ENCODE measurements at places on chromosomes 6 and 20.

DNA sequence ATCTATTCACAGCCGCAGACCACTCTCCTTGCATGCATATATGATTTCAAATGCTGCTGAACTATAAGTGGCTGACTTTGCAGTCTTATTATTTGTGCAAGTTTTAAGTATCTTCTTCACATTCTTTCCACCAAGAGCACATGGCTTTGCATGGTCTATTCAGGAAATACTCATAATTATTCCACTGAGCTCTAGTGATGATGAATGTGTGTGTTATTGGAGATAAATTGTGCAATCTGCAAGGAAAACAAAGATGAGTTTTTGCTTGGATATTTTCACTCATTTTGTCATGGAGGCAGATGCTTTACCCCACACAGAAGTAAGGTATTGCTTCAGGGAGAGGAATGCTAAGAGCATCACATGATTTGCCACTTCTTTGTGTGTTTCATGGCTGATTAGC is 764.6 kb downstream of the TBC1D32 start:
- no peak for DNase-seq

- no peak for DNase-seq
Measured at GRCh38 chr20:54345301-54345724, 130.1 kb upstream of the DOK5 start.

DNA sequence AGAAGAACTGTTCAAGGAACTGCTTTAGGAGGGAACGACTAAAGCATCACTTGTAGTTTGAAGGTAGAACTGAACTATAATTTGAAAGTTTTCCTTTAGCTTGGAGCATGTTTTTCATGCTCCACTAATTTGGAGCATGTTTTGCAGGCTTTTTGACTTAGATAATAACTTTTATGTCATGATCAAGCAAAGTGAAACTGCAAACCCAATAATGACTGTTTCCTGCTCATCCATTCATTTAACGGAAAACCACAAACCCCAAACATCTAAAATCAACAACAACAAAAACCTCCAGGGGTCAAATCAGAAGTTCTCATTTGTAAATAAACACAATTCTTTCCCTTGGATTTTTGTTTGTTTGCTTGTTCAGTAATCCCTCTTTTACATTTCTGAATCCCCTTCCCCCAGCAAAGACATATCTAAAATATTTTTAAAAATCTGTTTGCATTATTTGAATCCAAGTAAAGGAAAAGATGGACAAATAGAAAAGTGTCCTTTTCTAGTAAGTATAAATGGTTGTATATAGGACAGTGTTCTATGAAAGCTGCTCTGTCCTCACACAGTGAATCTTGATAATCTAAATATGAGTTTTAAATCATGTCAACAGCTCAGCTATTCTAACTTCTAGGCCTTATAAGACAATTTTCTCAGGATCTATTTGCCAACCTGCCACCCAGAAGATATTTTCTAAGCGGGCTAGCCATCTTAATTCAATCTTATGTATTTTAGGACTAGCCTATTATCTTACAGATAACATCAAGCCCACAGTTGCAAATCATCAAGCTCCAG is 2.6 kb downstream of the SIM1 start:
- no peak for DNase-seq

- DNase-seq: no peak
Measured at GRCh38 chr6:13629459-13630116, 14.5 kb downstream of the NOL7 start.

DNA sequence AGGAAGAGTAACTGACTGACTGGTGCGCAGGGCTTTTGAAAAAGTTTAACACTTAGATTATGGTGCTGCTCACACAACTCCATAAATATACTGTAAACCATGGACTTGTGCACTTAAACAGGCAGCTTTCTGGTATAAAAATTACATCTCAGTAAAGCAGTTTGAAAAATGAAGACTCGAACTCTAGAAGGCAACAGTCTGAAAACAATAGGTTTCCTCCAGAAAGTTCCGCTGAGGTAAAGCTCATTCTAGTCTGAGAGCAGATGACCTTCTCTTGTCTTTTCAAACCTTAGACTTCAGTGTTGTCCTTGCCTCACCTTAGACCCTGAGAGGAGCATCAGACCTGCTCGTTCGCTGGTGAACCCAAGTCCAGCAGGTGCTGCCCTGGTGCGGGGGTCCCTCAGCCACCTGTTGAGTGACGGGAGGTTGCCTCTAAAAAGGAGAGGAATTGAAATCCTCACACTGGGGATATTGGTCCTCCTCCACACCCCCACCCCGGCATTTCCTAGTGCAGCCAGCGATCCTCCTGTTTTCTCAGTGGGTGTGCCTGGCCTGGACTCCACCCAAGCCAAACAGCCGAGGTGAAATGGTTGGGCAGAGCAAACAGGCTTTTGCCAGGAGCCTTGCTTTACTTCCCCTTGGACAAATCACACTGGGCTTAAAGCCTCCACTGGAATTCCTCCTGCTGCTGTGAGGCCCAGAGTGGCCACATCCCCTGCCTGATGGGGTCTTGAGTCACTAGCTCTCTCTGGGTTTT is 14.7 kb upstream of the PYGB start:
- DNase-seq: no peak

- DNase-seq: no peak
Measured at GRCh38 chr6:43516367-43516696, 394 bp downstream of the YIPF3 start.
